Osteoblast (primary cell): ENCODE measurements at places on chromosomes 11 and 22. TPM values are rescaled to one million over a fixed set of nuclear protein-coding genes. Genes with fewer than 3 reads are reported as not detected.

SGSM1 gene
- total RNA-seq: not detected in 2 replicates

OR51E2 gene
- not detected in 2 replicates for total RNA-seq

DEPDC7 gene
- total RNA-seq: 13.3 and 14.5 TPM in 2 replicates

STK33 gene
- 0.72 and 1.2 TPM in 2 replicates for total RNA-seq

DNA sequence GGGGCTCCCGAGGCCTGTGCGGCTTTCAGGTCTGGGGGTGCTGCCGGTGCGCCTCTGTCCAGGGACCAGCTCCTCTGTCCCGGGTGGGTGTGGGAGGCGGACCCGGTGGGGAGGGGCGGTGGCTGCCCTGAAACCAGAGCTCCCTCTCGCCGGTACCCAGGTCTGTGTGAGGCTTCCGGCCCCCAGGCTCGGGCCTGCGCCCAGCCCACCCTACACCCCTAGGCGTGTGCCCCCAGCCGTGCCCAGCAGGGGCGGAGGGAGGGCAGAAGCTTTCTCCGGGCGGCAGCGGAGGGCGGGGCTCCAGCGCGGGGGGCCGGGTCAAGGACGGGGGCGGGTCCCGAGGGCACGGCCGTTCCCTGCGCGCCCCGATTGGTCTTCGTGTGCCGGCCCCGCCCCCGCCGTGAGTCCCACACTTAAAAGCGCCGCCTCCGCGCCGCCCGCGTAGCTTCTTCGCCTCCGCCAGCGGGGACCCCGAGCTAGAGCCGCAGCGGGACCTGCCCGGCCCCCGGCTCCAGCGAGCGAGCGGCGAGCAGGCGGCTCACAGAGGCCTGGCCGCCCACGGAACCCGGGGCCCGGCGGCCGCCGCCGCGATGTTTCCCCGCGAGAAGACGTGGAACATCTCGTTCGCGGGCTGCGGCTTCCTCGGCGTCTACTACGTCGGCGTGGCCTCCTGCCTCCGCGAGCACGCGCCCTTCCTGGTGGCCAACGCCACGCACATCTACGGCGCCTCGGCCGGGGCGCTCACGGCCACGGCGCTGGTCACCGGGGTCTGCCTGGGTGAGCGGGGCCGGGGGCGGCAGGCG lies 616 bp downstream of the PNPLA2 start:
- DNase-seq: peak; percentile 100

GRM5 gene
- not detected in 2 replicates for total RNA-seq

DNA sequence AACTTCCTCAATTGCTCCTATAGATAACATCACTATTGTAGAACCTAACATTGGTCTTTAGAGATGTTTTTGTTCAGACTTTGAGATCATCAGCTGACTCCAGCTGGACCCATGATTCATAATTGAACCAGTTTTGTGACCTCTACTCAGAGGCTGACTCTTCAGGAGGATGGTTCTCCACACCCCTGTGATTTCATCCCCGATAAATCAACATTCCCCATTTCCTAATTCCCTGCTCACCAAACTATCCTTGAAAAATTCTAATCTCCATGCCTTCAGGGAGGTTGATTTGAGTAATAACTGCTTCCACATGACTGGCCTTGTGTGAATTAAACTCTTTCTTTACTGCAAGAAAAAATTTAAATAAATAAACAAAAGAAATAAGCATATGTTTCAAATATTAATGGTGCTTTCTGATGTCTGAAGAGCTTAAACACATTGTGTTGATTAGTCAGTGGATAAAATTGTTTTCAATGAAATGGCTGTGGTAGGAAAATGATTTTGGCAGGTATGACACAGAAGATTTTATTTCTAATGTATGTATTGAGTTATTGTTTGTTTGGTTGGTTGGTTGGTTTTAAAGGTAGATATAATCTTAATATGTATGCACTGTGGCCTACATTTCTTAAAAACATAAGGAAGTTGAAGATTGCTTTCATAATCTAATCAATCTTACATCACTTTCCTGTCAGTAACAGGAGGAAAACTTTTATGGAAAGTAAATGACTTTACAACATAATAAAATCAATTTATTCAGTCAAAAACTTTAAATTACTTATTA lies 427.9 kb upstream of the CCDC179 start:
- DNase-seq: no peak

GRCh38 chr11:31834237-31834636 lies 23.1 kb upstream of the PAX6 start:
- no peak for DNase-seq

OR52H1 gene
- 0.29 and 0.36 TPM in 2 replicates for total RNA-seq

GRCh38 chr22:50040717-50041116 lies 17.4 kb downstream of the TTLL8 start:
- peak; percentile 25 for DNase-seq

DNA sequence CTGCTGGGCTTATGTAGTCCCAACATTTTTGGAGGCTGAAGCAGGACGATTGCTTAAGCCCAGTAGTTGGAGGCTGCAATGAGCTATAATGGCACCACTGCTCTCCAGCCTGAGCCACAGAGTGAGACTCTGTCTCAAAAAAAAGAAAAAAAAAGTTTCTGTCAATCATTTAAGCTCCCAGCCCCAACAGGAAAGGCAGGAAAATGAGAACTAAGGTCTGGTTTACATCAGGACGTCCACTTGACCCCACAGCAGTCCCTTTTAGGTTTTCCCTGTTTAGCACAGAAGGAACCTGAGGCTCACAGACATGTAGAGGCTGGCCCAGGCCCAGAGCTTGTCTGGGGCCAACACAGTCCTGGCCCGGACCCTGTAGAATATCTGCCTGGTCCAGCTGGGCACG lies 9.2 kb upstream of the TTLL1 start:
- DNase-seq: no peak

GRCh38 chr11:25771605-25772004 lies 560.3 kb upstream of the ANO3 start:
- DNase-seq: no peak

DNA sequence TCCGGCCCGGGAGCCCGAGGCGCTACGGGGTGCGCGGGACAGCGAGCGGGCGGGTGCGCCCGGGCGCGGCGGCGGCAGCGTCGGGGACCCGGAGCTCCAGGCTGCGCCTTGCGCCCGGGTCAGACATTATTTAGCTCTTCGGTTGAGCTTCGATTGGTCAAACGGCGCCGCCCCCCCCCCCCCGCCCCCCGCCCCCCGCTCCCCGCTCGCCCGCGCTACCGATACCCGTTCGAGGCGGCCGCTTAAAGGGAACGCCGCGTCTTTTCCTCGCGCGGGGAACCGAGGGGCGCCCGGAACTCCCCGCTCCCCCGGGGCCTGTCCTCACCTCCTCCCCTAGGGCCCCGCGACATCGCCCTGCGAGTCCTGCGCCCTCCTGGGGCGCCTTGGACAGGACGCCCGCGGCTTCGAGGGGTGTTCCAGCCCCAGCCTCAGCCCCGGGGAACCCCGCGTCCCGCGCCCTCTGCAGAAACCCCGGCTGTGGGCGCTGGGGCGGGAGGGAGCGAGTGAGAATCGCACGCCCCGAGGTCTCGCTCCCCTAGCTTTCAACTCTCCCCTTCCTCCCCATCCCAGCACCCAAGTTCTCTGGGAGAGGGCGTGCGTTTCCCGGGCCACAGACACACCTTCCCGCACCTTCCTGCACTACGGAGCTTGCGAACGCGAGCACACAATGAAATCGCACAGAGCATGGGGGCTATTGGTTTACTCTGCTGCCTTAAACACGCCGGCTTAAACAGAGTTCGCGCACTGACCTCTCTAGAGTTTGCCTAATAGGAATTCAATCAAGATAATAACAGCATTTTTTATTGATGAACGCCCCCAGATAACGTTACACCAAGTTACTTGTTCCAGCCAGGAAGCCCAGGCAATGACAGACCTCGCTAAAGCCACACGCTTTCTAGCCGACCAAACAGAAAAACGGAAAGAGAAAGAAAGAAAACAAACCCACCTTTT lies at the start of gene BDNF:
TSS of gene BDNF (minus strand) at position 105 of the 951 bp plus-strand sequence. CDS start 41,891 bp downstream, outside the sequence.
- DNase-seq: peak; percentile 62

MRGPRF gene
- total RNA-seq: 39.4 and 41.5 TPM in 2 replicates

- peak; percentile 88 for DNase-seq
Measured at GRCh38 chr22:49767355-49768062, 60.2 kb downstream of the BRD1 start.

- no peak for DNase-seq
Measured at GRCh38 chr11:68601147-68601546, 83.2 kb upstream of the GAL start.

- DNase-seq: no peak
Measured at GRCh38 chr22:42792909-42793847, 63.9 kb downstream of the ARFGAP3 start.

RCOR2 gene
- under 0.01 TPM in 2 replicates for total RNA-seq

DNA sequence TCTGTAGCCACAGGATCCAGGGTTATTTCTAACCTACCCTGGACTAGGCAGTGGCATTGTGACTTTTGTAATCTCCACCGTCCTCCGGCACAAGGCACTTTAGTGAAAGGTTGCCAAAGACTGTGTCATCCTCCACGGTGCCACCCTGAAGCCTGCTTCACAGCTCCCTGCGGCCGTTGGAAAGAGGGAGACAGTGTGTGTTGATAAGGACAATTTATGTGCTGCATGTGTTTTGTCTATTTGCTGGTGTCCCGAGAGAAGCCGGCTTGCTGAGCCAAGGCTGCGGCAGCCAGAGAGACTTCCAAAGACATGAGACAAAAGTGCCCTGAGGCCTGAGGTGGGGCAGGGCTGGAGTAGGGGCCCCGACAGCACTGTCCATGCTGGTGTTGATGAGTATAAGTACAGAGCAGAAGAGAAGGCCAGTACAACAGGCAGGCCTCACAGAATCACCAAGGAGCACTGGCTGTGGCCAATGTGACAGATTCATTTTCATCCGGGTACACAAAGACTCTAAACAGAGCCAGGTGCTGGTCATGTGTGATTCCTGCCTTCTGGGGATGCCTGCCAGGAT lies 40.9 kb downstream of the GALNT18 start:
- no peak for DNase-seq

TMEM45B gene
- total RNA-seq: not detected in 2 replicates

GRCh38 chr11:72116019-72116755 lies 3.7 kb upstream of the ANAPC15 start:
- DNase-seq: no peak

- no peak for DNase-seq
Measured at GRCh38 chr11:76251226-76251575, 44.9 kb upstream of the WNT11 start.

RNF169 gene
- 32.6 and 32.7 TPM in 2 replicates for total RNA-seq

GRCh38 chr11:37560991-37561390 lies 963.0 kb upstream of the RAG2 start:
- DNase-seq: no peak

FXYD2 gene
- total RNA-seq: not detected in 2 replicates

DNA sequence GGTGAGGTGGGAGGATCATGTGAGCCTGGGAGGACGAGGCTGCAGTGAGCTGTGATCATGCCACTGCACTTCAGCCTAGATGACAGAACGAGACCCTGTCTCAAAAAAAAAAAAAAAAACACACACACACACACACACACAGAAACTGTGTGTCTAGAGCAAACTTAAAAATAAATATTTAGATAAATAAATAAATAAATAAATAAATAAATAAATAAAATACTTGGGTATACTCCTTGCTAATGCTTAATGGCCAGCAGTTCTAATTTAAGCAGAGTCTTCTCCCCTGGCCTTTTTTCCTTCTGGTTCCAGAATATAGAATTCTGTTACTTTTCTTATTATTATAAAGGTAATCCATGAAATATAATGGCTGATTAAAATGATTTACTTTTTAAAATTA lies 5.1 kb upstream of the ARL2 start:
- no peak for DNase-seq

DNA sequence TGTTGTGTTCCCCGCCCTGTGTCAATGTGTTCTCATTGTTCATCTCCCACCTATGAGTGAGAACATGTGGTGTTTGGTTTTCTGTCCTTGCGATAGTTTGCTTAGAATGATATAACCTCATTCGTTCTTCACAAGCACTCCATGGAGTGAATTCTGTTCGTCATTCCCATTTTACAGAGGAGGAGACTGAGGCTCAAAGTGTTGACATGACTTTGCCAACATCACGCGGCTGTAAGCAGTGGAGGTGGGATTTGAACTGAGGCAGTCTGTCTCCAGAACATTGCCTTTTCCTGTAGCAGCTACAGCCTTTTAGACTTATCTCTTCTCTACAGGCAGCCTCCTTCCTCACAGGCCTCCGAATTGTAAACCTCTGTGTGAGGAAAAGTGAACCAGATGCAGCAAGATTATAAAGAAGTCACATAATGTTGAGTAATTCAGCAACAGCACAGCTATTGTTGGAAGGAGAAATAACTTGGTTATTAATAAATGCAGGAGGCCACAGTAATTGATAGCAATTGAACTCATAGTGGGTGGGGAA lies 74.6 kb downstream of the MYO18B start:
- DNase-seq: no peak

- peak; percentile 5 for DNase-seq
Measured at GRCh38 chr22:11605468-11605981, 3922.5 kb upstream of the OR11H1 start.

OR8D4 gene
- under 0.01 TPM in 2 replicates for total RNA-seq

GRCh38 chr11:105100981-105101630 lies 38.5 kb downstream of the CARD18 start:
- no peak for DNase-seq

- DNase-seq: peak; percentile 98
Measured at GRCh38 chr22:45548991-45549761, 46.5 kb downstream of the FBLN1 start.

- peak; percentile 83 for DNase-seq
Measured at GRCh38 chr22:36323182-36323854, 64.4 kb downstream of the MYH9 start.

OPCML gene
- total RNA-seq: 0.36 and 5.9 TPM in 2 replicates

DNA sequence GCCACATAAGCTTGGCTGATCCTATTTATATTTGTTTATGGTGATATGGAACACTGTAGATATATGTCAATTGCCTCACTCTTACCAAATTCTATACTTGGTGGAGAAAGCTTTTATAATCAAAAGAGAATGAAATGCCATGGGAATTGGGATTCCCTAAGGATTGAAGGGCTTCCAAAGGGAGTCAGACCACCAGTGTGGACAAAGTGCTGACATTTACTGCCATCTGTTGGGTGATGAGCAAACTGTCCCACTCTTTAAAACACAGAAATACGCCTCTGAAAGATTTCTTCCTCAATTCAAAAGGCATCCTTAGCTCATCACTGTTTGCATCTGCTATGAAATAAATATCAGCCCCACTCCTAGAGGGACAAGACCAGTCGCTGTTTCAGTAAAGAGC lies 7.1 kb downstream of the SLC1A2 start:
- DNase-seq: peak; percentile 83

DNA sequence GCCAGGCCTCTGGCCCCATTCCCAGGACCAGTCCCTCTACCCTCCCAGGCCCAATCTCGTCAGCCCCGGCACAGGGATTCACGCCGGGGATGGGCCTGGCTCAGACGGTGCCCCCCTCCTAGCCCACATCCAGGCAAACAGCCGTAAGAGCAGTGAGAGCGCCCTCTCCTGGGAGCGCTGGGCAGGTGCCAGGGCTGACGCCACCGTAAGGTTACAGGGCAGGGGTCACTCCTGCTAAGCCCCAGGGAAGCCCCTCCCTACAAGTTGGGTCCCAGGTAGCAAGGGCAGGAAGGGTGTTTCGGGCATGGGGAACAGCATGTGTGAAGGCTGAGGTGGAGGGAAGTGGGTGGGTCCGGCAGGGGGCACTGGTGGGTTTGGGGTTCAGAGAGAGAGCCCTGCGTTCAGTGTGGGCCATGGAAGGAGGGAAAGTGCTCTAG lies 19.2 kb upstream of the PPARA start:
- DNase-seq: peak; percentile 78

GRCh38 chr11:78876676-78877075 lies 302.0 kb upstream of the NARS2 start:
- DNase-seq: no peak

NF2 gene
- 72.7 and 84.0 TPM in 2 replicates for total RNA-seq

GRCh38 chr11:75394085-75394840 lies 5.1 kb upstream of the RPS3 start:
- no peak for DNase-seq
